T-helper 17 cell (primary cell): ENCODE measurements at places on chromosomes 3 and 15.

- DNase-seq: no peak
Observed at GRCh38 chr3:52428151-52429005, 16.5 kb downstream of the SEMA3G start.

GRCh38 chr15:35993196-35993595 is 447.2 kb upstream of the DPH6 start:
- DNase-seq: no peak

DNA sequence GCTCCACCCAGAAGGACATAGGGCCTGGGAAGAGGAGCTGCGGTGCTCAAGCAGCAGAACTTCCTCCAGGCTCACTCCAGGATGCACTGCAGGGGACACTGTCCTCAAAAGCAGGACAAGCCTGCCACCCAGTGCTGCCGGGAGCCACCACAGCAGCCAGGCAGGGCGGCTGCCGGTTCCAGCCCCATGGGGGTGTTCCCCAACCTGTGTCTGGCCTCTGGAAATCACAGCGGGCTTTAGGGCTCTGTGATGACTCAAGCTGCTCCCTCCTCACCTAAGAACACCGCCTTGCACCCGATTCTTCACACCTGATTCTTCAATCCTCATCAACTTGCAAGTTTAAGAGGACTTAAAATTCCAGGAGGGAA is 71.9 kb upstream of the SLC6A11 start:
- no peak for DNase-seq

- DNase-seq: no peak
Observed at GRCh38 chr3:182238126-182238525, 526.4 kb downstream of the SOX2 start.

DNA sequence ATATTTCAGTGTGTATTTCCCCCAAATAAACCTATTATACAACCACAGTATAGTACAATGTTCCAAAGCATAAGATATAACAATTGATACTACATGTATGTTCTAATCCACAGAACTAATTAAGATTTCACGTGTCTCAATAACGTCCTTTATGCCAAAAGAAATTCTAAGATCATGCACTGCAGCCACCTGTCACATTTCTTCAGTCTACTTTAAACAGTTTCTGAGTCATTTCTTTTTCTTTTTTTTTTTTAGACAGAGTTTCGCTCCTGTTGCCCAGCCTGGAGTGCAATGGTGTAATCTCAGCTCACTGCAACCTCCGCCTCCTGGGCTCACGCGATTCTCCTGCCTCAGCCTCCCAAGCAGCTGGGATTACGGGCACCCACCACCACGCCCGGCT is 190.2 kb downstream of the STAG1 start:
- DNase-seq: no peak

- DNase-seq: no peak
Observed at GRCh38 chr3:123481071-123481470, 32.2 kb upstream of the ADCY5 start.
